ENCODE measurements at places on chromosomes 4 and X. TPM values are rescaled to one million over a fixed set of nuclear protein-coding genes. Genes with fewer than 3 reads are reported as not detected.

DNA sequence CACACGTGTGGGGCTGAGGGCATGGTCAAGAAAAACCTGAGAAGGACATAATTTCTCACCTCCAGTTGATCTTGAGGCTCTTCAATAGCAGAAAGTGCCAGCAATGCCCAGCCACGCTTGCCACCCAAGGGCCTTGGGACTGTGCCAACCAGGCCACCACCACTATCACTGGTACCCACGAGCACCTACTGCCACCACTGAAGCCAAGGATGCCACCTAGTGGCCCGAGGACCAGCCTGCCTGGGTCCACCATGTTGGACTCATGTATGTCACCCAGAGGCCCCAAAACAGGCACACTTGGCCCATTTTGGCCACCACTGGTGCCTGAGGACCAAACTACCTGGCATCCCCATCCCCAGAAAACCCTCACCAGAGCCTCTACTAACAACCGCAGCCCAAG lies 191.8 kb downstream of the ADAM29 start:
- DNase-seq = no peak

- no peak for DNase-seq
Observed at GRCh38 chrX:115719171-115719570, 158.2 kb downstream of the PLS3 start.

The MAGT1 gene
- total RNA-seq = 74.7 TPM

The SSX3 gene
- not detected for total RNA-seq

The PPP2R2C gene
- total RNA-seq = not detected

The RTL9 gene
- 0.56 TPM for total RNA-seq
